COLO829 (cell line): ENCODE measurements at places on chromosomes 5 and 9.
A peak's percentile ranks its signal among the peaks of the same experiment; 100 is the strongest.

- no peak for DNase-seq
Observed at GRCh38 chr9:86605303-86605702, 251.1 kb upstream of the TUT7 start.

DNA sequence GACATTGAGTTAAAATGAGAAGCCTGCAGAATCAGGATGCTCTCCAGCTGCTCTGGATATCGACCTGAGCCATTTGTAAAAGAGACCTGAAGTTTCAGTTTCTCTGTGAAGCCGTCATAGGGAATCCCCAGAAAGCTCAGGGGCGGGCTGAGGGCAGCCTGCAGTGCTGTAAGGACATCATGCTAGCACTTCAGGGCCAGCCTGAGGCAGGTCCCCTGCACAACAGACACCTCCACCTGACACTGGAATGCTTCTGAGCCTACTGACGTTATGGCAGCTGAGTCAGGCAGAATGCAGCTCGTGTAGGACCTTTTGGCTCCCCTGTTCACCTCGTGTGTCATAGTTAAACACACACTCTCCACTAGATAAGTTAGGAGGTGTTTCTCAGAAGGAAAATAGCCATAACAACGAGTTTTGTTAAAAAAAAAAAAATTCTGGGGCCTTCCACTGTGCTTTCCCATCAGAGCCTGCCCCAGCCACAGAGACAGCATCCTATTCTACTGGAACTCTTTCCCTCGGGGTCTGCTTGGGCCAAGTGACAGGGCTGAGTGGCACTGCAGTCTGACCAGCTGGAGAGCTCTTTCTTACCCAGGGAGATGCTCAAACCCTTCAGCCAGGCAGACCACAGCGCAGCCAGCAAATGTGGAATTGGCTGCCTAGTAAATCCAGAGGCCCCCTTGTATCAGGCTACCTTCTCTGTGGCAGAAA is 354.9 kb downstream of the DIRAS2 start:
- no peak for DNase-seq

GRCh38 chr5:145848854-145849253 is 13.7 kb upstream of the PRELID2 start:
- no peak for DNase-seq

GRCh38 chr5:128234928-128235641 is 151.5 kb downstream of the SLC12A2 start:
- DNase-seq, result no peak

- DNase-seq, result no peak
Observed at GRCh38 chr9:14769230-14769571, 46.7 kb upstream of the CER1 start.

DNA sequence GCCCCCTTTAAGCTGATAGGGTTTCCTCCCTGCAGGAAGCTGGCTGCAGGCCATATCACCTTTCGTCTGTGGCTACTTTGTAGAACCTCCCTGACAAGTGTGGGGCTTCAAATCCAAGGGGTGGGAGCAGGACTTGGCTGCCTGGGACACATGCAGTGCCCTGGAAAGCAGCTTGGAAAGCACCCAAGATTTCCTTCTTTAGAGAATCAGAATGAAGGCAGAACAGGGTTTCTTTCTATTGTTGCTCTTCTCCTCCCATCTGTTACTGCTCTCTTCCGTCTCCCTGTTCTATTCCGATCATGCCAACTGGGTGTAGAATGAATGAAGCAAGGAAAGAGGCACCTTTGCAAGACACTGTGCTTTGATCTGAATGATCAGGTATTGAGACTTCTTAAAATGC is 282.2 kb downstream of the MED10 start:
- DNase-seq, result no peak

- no peak for DNase-seq
Observed at GRCh38 chr5:159511570-159511969, 181.3 kb upstream of the IL12B start.

- DNase-seq, result no peak
Observed at GRCh38 chr5:122286541-122286940, 25.5 kb upstream of the SNCAIP start.

DNA sequence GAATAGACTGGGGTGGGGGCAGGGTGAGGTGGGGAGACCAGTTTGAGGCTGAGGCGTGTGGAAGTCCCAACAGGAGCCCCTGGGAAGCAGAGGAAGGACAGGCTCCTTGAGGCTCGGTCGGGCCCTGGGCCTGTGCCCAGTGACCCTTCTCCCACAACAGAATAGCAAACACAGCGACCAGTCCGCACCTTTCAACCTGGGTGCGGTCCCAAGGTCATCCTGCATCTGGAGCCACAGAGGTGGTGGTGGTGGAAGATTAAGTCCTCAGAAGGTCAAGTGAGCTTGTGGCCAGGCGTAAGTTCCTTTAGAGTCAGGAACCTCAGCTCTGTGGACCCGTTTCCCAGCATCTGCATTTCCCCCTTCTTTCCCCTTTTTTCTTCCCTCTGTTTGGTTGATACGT is 26.0 kb upstream of the ARAP3 start:
- DNase-seq, result no peak

DNA sequence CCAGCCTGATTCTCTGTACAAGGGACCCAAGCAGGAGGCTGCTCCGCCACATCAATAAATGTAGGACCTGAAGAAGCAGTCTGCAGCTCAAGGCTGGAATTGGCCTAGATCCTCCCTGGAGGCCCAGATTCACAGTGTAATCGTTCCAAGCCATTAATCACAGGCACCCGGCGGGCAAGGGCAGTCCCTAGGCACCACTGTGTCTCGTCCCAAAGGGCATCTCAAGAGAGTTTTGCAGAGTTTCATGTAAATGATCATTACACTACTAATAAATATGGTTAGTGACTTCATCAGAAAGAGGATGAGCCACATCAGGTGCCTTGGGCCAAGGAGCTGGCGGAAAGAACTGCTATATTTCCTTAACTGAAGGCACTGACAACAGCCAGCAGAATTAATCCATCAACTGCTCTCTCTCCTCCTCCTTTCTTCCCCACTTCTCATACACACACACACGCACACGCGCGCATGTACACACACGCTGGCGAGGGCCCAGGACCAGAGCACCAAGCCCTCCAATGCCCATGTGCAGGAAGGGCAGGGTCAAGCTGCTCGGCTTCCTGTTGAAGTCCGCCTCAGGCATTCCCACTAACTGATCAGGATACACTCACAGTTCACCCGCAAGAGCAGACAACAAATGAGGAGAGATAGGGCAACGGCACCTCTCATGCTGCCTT is 33.9 kb downstream of the GNAQ start:
- peak; percentile 61 for DNase-seq

- DNase-seq, result no peak
Observed at GRCh38 chr9:19550009-19550408, 141.2 kb downstream of the ACER2 start.

DNA sequence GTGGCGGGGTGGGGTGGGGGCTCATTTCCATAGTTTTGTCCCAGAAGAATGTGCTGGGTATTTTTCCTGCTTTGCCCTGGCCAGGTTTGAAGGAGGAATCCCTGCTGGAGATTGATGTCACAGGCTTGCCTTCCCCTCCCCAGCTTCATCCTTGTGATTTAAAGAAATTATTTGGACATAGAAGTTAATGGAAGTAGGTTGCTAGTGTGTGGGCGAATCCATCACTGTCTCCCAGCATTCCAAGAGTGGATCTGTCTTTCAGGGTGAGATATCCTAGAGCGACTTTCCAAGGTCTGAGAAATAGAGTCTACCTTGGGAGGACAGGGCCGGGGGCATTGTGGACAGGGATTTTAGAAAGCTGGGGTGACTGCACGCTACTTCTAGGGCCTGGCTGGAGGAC is 64.9 kb upstream of the HSPA9 start:
- DNase-seq, result no peak

DNA sequence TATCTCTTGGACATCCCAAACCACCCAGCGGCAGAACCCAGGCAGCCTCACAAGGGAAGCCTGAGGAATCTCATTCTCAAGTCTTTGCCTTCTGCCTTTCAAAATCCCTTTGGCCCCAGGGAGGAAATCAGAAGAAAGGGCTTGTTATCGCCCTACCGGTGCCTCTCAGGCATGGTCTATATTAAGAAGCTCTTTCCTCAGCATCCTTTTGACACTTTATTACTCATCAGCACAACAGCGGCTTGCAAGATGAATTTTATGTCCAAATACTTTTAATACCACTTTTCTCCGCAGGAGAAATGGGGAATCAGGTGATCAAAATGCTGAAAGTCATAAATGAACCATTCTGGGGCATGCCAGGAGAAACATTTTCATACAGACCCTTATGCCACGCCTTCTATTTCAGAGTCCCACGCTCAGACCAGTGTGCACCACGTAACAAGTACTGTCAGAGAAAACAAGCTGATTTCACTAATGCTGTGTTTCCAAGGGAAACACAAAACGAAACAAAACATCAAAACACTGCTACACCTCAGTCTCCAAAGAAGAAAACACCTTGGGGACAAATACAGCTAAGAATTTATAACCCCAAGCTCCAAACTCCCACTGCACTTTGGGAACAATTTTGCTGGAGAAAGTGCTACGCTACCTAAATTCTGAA is 30.0 kb downstream of the RAPGEF1 start:
- peak; percentile 72 for DNase-seq

DNA sequence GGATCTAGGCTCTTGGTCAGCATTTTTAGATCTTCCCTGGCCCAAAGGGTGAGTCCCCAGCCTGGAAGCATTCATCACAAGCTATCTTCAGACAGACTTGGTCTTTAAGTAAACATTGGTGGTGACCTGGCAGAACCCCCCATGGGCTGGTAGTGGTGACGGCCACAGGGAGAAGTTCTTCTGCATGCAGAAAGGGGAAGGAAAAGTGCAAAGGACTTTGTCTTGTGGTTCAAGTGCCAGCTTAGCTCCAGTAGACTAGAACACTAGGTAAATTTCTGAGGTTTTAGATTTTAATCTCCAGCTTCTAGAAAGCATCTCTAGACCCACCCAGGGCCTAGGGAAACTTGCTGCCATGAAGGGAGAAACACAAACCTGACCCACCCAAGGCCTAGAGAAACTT is 584.0 kb downstream of the CHSY3 start:
- DNase-seq, result no peak

- no peak for DNase-seq
Observed at GRCh38 chr5:177124486-177124991, 9.0 kb upstream of the NSD1 start.

- no peak for DNase-seq
Observed at GRCh38 chr5:10019236-10019635, 230.5 kb downstream of the ATPSCKMT start.

DNA sequence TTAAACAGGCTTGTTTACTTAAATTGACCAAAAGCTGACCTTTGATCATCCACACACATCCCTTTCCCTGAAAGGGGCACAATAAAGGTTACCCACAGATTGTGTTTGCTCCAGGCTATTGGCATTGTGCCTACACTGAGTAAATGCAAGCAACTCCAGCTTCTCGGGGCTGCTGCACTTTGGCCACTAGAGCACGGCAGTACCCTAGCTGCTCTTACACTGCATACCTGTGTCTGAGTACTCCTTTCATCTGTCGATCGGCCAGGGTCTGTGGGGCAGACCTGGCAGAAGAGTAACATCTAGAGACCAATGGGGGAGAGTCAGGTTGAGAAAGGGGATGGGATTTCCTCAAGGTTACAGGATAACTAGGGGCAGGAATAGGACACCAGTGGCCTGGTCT is 281.9 kb upstream of the NMUR2 start:
- no peak for DNase-seq

DNA sequence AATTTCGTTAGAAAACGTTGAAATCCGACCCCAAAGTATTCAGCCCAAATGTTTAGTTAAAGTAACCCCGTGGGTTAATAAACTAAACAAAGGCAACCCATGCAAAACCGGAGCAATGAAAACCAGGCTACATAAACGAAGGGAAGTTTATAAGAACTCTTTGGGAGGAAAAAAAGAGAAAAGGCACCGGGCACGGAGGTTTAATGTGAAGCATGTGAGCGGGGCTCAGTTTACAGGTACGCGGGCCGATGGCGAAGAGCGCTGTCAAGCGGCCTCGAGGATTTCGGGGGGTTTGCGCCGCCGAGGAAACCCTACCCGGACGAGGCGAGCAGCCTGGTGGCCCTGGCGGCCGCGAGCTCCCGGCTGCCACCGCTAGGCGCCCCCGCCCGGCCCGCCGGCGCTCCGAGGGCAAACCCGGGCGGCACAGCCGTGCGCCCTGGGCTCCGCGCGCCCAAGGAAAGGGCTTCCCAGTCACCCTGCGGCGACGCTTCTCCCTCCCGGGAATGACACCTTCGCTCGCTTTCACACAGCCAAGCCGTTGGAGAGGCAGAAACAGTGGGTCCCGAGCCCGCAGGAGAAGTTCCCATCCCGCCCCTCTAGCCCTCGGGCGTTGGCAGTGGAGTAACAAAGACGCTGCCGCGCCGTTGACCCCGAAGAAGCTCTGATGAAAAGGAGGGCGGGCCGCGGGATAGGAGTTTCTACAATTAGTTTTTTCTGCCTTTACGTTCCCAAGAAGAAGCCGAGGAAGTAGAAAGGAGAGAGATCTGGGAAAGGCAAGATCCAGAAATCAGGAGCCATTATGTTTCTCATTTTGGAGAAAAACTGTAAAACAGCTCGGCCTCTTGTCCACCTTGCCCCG is 126.0 kb downstream of the TMEM174 start:
- DNase-seq, result no peak

DNA sequence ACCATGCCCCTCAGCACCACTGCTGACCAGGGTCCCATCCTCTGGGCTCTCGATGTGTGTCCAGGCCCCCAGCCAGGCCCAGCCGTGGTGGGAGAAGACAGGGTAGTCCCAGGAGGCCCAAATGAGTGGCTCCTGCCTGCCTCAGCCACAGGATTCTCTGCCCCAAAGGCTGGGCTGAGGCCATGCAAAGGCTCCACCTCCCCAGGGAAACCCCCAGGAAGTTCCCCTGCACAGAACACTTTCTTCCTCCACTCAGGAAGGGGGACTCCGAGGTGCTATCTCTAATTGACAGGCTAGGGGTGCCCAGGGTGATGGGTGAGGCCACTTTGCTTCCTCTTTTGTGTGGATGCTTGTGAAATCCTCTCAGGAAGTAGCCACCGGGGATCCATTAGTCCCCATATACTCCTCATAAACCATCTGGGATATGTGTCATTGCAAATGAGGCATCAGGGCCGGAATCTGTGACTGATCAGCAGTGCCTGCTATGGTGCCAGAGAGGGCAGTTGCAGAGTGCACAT is 23.1 kb upstream of the TDRD7 start:
- DNase-seq, result no peak

- DNase-seq, result no peak
Observed at GRCh38 chr5:1462358-1462757, 17.1 kb upstream of the SLC6A3 start.

GRCh38 chr9:16668734-16669295 is 201.7 kb downstream of the BNC2 start:
- no peak for DNase-seq

DNA sequence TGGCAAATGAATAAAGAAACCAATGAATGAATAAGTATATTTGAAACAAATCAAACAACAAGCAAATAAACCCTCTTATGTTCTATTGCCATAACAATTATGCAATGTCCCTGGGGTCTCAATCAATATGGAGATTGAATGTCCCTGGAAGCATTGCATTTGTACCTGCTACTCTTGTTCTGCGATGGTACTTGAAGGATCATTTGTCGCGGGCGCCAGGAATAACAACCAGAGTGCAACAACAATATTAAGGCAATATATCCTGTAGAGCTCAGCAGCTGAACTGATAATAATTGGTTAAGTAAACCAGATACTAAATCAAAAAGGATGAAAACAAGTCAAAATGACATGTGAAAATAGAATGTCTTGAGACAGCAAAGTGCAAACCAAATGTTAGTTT is 1001.9 kb upstream of the NUDT12 start:
- no peak for DNase-seq
